Mammary epithelial cell (primary cell): ENCODE measurements at places on chromosomes 4 and X. TPM values are rescaled to one million over a fixed set of nuclear protein-coding genes. Genes with fewer than 3 reads are reported as not detected.

Gene FGA
- not detected in 2 replicates for total RNA-seq

DNA sequence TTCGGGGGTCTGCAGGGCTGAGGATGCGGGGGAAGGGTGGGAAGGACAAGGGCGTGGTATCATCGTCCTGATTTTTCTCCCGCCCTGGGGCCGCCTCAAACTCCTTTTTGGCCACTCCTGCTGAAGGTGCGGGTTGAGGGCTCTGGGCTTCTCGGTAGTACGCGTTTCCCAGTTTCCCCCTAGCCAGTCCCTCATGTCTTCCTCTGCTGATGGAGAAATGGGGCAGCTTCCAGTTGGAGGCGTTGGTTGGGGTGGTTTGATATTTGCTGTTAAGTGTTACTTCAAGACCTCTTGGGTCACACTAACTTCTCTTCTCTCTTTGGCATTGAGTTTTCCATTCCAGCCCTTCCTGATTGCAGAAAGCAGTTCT, 482 bp downstream of the GSTCD start:
- DNase-seq, result peak; percentile 48

Gene PPA2
- 92.5 TPM for total RNA-seq

DNA sequence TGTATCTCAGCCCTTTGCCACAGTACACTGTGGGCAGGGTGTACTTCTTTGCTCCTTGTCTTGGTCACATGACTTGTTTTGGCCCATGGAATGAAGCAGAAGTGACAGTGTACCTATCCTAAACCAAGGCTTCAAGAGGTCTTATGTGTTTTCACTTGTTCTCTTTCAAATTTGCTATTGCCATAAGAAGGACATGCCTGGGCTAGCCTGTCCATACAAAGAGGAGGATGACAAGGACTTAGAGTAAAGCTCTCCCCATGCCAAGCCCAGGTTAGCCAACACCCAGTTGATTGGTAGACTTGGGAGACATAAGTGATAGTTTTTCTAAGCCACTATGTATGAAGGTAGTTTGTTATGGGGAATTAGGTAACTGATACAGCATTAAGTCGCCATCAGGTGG, 141.1 kb upstream of the MID1 start:
- peak; percentile 58 for DNase-seq

Gene MID1
- 26.5 TPM for total RNA-seq

Gene MAGEA1
- not detected for total RNA-seq

- no peak for DNase-seq
Measured at GRCh38 chr4:24322995-24323394, 261.4 kb downstream of the DHX15 start.

Gene VEGFC
- 9.0 TPM for total RNA-seq

DNA sequence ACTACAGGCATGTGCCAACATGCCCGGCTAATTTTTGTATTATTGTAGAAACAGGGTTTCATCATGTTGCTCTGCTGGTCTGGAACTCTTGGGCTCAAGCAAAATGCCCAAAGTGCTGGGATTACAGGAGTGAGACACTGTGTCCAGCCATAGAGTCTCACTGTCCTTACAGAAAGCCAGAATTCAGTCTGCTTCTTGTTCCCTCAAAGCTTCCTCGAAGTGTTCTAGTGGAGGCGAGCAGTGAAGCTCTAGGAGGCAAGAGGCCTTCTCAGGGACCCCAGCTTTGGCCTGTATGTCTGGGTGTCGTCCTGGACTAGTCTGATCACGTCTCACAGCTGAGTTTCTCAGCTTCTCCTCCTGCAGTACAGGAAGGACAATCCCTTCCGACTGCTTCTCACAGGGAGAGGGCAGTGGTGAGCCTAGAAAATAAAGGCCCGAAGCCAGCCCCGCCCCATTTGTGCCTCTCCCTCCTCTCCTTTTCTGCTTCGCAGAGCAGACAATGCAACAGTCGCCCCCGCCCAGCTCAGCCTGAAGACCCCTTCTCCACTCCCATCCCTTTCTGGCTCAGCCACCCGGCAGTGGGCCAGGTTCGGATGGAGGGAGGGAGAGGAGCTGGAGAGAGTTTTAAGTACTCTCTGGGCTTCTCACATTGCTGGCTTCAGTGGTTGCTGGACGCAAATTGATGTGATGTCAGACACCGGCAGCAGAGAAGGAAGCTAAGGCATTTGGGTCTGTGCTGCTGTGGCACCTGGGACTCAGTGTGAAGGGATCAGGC, 11.1 kb upstream of the FAM3A start:
- DNase-seq, result peak; percentile 69

DNA sequence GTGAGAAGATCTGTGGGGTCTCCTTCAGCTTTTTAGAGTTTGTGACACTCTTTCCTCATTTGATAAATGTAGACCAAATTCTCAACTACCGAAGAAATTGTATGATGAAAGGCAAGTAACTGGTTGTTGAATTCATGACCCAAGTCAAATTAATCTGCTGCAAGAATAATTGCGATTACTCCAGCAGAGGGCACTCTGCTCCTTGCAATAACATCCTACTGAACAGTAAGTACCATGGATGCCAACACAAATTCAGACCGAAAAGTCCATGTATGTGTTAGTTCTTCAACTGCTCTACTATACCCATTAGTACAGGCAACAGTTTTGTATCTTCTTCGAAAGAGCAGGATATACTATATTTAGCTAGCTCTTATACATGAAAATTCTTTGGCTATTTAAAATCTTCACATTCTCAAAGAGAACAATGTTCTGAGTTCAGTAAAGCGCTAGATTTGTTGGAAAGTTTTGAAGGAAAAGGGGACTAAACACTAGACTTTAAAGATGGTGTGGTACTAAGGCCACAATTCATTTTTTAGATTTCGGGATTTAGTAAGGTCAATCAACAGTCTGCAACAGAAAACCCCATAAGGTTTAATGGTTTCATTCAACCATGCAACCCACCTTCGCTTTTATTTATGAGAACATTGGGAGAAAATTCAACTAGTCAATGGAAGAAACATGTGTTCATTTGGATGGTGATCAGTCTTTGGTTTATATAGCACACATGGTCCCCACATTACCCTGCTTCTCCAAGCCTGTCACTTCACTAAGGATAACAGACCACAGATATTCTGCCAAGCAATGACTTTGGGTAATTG, 105.4 kb upstream of the TBC1D9 start:
- DNase-seq, result peak; percentile 56

Gene ARL9
- total RNA-seq, result 0.17 TPM

Gene UCHL1
- total RNA-seq, result 11.3 TPM

DNA sequence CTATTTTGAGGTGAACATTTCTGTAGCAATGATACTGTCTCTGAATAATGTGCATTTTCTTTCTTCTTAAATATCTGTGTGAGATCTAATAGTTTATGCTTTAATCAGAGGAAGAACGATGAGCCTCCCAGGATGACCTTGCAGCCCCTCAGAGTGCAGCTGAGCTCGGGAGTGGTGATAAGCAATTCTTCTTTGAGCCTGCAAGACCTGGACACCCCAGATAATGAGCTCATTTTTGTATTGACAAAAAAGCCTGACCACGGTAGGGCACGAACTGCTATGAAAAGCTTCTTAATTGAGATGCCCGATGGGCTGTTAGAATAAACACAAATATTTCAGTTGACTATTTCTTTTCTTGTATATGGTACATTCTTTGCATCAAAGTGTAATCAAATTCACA, 105.0 kb upstream of the ANXA3 start:
- no peak for DNase-seq

GRCh38 chr4:72397314-72397713, 171.7 kb downstream of the ADAMTS3 start:
- DNase-seq, result no peak

- no peak for DNase-seq
Measured at GRCh38 chr4:186347743-186348142, 81.8 kb downstream of the F11 start.

DNA sequence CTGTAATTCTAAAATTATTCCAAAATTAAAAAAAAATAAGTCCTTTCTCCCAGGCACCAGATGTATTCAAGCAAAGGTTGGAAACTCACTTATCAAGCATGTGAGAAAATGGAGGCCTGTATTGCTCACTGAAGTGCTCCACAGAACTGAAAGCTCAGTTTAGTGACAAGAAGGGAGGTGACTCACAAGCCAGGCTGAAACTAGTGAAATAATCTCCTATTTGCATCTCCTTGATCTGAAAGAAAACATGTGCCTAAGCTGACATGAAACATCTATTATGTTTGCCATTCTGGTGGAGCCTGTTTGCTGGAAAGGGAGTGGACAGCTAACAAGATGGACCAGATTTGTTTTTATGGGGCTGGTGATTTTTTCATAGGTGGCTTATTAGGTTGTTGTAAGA, 54.0 kb upstream of the AMELX start:
- peak; percentile 73 for DNase-seq

DNA sequence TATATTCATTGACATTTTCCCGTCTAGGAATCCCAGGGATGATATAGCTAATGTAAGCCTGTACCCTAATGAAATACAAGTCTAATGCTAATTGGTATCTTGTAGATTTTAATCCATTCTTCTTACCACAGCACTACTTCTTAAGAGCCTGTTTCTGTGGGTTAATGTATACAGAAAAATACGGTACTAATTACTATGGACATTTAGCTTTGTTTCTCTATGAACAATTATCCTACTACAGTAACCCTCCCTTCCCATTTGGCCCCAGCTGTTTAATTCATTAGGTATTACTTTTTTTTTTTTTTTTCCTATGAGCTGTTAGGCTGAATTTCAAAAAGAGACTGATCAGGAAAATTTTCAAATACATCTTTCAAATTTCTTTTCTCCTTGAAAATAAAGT, 245.1 kb upstream of the SLC7A11 start:
- DNase-seq, result no peak

DNA sequence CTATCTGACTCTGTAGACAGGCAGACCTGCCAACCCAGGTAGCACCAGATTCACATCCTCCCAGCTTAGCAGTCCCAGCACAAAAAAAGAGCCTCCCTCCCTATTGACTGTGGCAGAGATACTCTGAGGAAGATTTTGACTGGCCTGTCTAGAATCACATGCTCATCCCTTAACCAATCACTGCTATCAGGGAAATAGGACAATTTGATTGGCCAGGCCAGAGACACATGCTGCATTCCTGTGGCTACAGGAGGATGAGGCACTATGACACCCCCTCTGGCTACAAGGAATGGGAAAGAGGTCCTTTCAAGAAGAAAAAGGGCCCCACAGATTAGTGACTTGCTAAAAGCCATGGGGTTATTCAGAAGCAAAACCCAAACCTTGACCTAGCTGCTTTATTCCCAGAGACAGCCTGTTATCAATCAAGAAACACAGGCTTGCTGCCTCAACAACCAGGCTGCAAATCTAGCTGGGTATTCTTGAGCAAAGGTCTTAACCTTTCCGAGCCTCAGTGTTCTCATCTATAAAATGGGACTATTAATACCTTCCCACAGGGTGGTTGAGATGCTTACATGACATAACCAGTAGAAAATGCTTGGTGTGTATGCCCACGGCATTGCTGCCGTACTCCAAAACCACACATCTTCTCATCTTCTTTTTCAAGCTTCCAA, 147.6 kb downstream of the BCOR start:
- peak; percentile 31 for DNase-seq

Gene SMARCAD1
- total RNA-seq, result 37.2 TPM

Gene AFM
- not detected for total RNA-seq

Gene PABPC1L2B
- total RNA-seq, result not detected

Gene COL4A6
- 33.7 TPM for total RNA-seq

GRCh38 chr4:94519925-94520789, 68.4 kb downstream of the PDLIM5 start:
- no peak for DNase-seq

DNA sequence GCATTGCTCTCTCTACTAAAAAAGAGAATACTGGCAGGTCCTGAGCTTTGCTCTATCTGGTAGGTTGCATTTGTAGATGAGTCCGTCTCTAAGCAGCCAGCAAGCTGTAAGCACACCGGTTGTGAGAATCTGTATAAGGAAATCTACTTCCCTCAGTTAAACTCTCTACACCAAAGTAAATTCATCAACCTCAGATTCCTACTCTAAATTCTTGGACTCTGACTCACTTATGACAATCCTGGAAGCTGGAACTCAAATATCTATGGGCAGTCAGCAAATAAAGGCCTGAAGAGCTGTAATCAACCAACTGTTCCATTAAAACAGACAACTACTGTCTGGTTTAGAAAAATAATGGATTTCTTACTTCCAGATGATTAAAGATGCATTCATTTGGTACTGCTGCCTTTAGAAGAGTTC, 37.9 kb downstream of the FAT1 start:
- DNase-seq, result peak; percentile 72

DNA sequence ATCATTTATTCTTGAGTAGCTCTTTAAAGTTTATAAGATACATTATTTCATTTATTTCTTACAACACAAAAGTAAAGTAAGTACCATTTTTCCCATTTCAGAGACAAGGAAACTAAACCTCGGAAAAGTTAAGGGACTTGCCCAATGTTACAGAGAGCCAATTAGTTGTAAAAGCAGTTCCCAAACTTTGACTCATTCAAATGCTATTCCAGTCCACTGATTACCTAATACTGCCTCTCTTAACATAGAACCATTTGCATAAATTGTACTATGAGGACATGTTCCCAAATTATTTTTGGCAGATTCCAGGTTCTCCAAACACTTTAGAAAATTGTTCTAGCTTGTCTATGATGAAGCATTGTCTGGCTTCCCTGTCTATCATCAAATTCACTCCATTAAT, 45.6 kb upstream of the GRIA3 start:
- DNase-seq, result peak; percentile 34

Gene CXCL8
- total RNA-seq, result 3.6 and 14.0 TPM in 2 replicates

- no peak for DNase-seq
Measured at GRCh38 chr4:151983854-151984253, 223.0 kb upstream of the GATB start.

GRCh38 chr4:16271411-16271810, 45.1 kb upstream of the TAPT1 start:
- DNase-seq, result no peak
